Activated CD8-positive, alpha-beta T cell treated with anti-CD3 and anti-CD28 coated beads, Interleukin-2, amount 10 ng/mL, durations not matched to agents 7 days and 5 days (primary cell): ENCODE measurements at places on chromosomes 11 and 22.

DNA sequence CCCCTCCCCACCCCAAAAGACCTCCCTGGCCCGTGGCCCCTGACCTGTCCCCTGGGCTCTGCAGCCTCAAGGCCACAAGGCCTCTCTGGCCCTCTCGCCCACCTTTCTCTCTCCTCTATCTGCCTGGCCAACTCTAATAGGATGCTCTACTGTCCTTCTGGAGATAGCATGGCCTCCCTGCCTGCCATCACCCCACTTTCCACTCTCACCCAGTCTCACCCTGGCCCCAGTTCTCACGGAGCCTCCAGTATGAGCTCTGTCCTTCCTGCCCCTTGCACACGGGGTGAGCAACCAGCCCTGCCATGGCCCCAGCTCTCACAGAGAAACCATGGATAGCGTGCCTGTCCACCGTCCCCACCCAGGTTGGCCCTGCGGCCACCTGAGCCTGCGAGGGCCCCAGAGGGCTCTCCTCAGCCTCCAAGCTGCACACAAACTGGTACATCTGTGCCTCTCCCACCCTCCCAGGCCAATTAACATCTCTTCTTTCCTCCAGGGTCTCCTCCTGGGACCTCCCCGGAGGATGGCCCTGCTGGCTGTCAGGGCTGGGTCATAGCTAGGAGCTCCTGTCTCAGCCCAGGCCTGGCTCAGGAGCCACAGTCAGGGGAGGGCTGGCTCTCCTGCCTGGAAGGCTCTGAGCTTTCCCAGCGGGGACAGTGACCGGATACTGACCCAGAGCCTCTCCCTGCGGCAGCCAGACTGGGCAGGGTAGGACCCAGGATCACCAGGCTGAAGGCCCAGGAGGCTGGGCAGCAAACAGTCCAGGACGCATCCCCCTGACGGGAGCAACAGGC is 22.3 kb downstream of the RTN4R start:
- DNase-seq: no peak

GRCh38 chr11:77091146-77091940 is 11.3 kb upstream of the OMP start:
- peak; percentile 88 for DNase-seq

DNA sequence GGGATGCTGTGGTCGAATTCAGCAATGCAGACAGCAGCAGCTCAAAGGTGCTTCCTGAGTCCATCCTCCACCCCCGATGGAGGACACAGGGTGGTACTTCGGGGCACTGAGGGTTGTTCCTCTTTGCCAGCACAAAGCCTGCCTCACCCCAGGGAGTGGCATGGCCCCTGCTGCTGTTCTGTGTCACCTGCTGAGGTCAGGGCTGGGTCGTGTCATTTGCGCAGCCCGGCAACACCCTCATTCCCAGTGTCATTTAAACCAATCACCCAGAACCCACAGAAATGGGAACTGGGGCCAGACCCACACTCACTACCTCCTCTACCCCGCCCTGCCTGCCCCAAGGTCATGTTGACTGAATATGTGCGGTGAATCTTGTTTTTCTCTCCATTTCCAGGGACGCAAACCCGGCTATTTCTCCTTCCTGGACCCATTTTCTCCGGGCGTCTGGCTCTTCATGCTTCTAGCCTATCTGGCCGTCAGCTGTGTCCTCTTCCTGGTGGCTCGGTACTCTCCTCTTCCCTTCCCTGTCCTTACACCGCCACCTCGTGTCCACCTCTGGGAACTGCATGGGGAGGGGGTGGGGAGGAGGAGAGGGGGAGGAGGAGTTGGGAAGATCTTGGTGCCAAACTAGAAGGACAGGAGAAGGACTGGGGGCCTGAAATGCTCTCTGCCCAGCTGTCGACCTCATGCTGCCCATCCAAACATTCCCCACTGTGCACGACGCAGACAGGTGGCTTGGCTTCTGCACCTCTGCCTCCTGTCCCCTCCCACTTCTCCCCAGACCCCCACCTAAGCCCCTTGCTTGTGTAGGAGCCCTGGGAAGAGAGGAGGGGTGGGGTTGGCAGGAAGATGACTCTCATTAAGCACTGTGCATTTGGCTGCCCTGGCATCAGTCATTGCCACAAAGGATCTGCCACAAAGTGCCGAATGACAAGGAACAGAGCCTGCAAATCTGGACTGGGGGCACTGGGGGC is 71.2 kb upstream of the TBCEL start:
- peak; percentile 58 for DNase-seq

DNA sequence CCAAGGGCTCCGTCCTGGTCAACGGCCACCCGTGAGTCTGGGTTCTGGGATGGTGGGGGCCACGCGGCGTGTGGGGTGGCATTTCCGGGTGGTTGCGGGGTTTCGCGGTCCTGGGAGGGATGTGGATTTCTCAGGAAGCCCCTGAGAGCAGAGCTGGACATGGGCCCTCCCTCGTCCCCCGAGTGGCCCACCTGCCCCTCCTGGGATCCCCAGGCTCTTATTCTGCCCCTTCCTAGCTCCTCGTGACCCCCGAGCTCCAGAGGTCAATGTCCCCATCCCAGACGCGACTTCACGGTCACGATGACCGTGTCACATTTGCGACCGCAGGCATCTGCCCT is 4.4 kb downstream of the MUC5AC start:
- no peak for DNase-seq

DNA sequence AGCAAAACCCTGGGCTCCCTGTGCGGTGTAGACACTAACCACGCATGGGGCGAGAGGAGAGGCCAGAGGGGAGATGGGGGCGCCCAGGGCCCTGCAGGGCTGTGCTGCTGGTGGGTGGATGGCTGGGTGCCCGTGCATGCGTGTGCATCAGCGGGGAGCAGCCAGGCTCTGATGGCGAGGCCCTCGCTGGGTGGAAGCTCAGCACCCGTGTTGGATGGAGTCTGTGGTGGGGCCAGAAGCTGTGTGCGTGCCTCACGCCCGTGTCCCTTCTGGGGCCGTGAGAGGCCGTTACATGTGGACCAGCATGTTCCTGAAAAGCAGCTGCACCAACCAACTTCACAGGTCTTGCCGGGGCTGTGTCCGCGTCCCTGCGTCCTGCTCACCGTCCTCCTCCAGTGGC is 33.4 kb downstream of the MUC6 start:
- no peak for DNase-seq

DNA sequence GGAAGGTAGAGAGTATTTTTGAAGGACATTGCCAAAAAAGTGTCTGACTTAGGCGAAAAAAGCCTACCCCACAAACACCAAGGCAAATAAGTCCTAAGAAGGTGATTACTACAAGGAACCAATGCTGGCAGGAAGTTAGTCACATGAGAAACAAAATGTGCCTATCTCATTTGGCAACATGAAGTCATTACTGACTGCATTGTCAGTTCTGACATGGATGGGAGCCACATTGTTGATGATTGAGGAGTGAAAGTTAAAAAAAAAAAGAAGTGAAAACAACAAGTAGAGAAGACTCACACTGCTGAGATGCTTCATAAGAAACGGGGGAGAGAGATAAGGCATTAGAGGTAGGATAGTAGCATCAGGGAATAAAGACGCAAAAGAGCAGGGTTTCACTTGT is 141.5 kb upstream of the FAT3 start:
- DNase-seq: no peak

GRCh38 chr11:121058941-121059340 is 35.0 kb downstream of the TBCEL start:
- no peak for DNase-seq

DNA sequence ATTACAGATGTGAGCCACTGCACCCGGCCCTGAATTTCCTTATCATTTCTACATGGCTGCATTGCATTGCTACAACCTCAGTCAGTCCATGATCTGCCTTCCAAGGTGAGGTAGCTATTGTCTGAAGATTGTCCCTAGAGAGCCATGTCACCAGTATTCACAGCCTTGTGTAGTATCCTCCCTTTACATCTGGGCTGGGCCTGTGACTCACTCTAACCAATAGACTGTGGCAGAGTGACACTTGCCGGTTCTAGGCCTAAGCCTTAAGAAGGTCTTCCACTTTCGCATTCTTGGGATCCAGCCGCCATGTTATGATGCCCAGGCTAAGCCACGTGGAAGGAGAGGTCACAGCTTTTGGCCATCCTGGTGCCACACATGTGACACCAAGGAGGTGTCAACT is 10.1 kb upstream of the PLEKHB1 start:
- DNase-seq: no peak

DNA sequence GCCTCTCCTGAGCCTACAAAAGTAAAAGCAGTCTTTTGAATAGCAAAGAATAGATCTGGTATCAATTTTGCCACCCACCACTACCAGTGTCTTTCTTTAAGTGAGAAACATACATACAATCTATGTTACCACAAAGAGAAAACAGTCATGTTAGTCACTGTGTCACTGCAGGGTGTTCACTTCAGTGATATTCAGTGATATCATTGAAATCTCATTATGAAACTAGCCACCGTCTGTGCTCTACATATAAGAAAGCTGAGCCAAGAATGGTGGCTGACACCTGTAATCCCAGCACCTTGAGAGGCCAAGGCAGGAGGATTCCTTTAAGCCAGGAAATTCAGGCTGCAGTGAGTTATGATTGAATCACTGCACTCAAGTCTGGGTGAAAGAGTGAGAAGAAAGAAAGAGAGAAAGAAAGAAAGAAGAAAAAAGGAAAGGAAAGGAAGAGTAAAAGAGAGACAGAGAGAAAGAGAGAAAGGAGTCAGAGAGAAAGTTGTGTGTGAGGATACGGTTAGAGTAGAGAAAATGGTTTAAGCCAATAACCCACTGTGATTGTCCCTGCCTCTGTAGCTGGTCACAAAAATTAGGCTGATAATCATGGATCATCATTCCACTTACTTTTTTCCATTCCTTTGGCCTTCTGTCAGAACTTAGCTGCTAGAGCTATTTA is 847.1 kb downstream of the FAM181B start:
- no peak for DNase-seq
